Thoracic aorta (tissue), 2 donors: ENCODE measurements at places on chromosomes 11 and 22.

GRCh38 chr11:36037031-36037430, 93.2 kb downstream of the LDLRAD3 start:
- no peak for DNase-seq

- DNase-seq = no peak
Measured at GRCh38 chr11:11149671-11150459, 203.2 kb downstream of the CSNK2A3 start.

DNA sequence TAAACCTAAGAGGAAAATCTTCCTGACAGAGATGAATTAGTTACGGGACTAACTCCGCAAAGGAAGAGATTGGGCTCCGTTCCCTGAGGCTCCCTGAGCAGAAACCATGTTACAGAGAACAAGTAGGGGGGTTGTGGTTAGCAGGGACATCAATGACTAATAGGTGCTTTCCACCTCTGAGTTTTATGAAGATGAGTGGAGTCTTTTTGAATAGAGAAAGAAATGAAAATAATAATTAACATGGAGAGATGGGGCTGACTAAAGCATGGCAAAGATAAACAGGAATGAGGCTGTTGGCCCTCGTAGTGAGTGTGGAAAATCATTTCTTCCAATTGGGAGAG, 47.5 kb upstream of the PICALM start:
- DNase-seq = no peak

DNA sequence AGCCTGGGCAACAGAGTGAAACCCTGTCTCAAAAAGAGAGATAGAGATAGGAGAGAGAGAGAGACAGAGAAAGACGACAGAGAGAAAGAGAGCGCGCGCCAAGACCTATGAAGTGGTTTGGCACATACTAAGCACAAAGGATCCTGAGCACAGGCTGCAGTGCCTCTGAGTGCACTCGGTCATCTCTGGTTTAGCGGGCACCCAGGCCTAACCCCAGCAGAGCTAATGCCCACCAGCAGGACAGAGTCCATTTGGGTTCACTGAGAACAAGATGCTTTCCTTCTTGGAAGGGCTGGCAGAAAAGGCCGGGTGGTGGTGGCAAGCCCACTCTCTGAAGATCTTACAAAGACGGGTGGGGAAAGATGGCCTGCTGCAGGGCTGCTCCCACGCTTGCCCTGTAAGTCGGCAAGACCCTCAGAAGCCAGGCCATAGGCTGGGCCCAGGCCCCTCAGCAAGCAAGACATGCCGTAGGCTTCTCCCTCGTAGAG, 3.3 kb downstream of the SCARF2 start:
- no peak for DNase-seq

DNA sequence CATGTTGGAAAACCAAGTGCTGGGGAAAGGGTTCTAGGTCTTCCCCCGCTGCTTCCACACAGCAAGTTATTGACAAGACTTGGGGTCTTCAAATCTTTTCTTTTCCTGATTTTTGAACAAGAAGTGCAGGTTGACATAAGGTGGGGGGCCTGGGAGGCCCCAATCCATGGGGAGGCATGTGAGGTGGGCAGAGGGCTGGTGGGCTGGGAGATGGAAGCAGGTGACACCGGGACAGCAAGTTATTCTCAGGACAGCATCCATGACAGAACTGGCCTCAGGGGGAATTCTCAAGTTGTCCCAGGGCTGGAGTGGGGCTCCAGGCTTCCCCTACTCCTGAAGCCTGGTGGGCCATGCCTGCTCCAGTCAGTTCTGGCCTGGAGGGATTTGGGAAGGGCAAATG, 5.5 kb downstream of the FGF19 start:
- DNase-seq = no peak

- DNase-seq = peak; percentile 56
Measured at GRCh38 chr22:24592851-24593558, at the start of gene LRRC75B. Gene LRRC75B, minus strand, starts transcription at chr22:24593073. Its CDS starts 34 bp downstream, at chr22:24593039.

DNA sequence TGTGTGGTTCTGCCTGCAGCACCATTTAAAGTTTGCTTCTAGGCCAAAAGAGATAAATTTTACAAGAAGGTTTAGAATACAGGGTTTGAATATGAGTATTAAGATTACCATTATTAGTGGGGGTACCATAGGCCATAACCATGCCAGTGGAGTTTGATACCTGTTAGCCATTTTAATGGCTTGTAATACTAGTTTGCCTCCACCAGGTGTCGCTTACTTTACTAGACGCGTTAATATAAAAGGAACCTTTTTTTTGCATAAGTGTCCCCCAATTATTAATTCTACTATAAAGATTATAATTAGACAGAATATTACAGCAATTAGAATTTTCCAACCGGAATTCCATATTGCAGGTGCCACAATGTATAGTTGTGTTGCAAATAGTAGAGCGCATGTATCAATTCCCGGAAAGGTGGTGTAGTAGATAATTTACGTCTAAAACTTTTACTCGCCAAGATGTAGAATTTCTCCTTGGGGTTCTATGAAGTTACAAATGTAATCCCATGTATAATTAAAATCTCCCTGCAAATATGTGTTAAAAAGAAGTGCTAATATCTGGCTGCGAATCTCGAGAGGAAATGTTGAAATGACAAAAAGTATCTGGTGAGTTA, 16.1 kb downstream of the MS4A6E start:
- no peak for DNase-seq

DNA sequence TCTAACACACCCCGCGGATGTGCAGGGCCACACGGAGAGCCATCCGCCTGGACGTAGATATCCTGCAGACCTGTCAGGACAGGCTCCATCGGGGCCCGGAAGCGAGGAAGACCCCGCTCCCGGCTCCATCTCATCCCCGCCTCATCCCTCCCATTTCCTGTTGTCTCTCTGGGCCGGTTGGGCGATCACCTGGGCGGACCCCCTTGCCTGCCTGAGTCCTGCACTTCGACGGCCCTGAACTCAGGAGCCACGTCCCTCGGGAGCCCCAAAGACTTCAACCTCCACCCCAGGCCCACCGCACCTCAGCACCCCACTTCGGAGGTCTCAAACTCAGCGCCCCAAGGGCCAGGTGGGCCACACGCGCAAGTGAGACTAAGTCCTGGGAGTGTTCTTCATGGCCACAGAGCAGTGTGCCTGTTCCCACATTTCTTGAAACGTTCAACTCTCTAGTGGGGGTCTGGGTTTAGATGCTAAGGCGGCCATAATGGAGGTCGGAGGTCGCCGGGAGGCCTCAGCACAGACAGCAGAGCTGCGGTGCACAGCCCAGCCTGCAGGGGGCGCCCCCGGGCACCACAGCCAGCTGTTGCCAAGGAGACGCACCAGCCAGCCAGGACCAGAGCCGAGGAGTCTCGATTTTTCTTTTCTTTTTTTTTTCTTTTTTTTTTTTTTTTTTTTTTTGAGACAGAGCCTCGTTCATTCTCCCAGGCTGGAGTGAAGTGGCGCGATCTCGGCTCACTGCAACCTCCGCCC, 26.0 kb upstream of the FADD start:
- DNase-seq = no peak
